RCC 7860 (cell line): ENCODE measurements at places on chromosomes 5 and 9.

DNA sequence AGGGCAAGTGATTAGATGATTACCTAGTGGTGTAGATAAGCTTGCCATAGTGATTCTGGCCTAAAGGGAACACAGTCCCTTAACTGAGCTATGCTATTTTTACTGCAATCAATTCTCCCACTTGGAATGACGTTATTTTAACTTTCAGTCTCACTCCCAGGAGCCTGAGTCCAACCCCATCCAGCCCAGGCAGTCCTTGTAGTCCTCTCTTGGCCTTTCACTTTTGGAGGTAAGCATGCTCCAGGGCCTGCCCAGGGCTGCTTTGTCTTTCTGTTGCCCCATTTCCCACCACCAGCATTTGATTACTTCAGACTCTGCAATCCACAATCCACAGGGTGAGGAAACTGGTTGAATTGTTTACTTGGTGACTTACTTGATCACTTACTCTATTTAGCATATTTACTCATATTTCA is 233.0 kb downstream of the CD180 start:
- no peak for DNase-seq

DNA sequence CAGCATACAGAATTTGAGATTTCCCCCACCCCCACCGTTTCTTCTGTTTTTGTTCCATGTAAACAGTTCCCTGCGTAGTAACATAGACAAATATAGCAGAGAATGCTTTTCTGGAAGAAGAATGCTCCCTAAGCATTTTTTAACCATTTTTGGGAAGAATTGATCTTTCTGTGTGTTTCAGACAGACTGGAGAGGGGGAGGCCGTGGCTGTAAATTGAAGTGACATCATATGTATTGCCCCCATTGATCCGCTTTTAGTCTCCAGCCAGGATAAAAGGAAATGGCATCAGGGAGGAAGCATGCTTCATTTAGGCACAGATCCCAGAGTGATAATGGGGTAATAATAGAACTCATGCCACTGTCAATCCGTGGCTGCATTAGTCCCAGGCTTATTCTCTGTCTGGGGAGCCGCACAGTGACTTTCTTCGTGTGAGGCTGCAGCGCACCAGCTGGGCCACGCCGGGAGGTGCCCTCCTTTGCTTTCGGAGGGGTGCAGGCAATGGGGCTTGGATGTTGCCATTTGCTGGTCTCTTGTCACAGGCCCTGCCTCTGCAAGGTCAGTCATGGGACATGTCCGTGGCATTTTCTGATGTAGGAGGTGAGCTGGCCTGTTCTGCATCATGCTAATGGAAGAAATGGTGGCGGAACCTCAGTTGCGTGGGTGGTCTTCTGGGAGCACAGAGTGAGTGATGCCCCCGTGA is 261.5 kb downstream of the FANCC start:
- no peak for DNase-seq

GRCh38 chr5:123086376-123087055 is 2.5 kb upstream of the PRDM6 start:
- no peak for DNase-seq

GRCh38 chr5:102778478-102778877 is 23.4 kb downstream of the PAM start:
- no peak for DNase-seq

DNA sequence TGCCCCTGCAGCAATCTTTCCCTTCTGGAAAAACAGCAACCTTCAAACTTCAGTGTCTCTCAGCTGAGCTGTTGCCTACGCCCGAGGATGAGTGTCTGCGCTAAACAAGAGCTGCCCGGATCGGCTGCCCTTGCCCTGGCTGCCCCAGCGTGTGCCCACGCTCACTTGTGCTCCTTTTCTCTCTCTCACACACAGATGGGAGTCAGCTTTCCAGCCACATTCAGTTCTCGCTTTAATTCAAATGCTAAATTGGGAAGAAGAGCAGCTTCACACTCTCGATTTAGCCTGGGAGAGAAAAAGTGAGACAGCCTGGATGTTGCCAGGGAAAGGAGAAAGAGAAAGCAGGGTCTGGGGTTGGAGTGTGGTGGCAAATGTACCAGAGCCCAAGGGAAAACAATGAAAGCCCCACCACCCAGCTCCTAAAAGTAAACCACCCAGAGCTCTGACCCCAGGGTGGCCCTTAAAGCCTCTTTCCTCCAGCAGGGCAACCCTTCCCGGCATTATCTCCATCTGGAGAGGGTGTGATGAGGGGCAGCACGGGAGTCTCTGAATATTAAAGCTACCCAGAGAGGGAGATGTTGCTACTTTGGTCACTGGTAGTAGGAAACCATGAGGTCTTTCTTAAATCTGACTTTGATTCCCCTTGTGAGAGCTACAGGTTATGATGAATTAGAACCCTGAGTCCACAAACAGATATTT is 9.9 kb upstream of the EGR1 start:
- no peak for DNase-seq

DNA sequence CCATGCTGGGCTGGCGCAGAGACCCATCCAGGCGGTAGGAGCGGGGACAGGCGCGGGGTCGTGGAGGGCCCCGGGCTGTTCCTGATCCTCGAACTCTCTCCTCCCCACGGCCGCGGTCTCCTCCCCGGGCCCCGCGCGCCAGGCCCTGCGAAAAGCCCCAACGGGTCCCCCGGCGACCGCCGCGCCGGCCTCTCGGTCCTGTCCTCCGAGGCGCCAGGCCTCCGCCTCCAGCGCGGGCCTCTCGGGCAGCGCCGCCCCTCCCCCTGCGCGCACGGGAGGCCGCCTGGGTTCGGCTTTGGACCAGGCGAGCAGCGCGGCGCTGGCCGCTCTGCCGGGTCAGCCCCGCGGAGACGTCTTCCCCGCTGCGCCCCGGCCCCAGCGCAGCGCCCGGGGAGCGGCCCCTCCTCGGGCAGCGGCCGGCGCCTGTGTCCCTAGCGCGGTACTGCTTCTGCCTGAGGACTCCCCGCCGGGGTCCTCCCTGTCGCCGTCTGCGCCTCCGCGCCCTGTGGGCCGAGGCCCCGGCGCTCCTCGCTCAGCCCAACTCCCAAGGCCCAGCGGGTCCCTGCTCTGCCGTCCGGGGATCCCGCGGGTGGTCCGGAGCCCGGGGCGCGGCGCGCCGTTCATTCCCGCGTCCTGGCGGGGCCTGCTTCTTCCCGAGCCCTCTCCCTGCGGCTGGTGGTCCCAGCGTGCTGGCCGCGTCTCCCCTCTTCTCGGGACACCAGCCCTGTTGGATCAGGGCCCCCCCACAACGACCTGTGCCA is 13.4 kb downstream of the COL23A1 start:
- DNase-seq = no peak

DNA sequence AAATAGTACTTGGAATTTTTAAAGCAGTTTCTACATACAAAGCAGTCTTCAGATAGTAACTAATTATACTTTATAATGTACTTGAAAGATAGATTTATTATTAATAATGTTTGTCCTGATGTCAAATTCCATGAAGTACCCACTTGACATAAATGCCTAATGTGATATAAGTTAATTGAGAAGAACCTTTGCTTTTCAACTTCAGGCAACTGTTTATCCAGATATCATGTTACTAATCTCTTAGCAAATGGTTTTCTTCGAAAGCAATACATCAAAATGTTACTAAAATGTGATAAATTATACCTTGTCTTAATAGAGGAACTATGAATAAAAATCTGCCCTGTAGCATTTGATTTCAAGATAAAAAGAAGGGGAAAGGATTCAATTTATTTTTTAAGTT is 146.8 kb upstream of the FBXL17 start:
- DNase-seq = no peak

DNA sequence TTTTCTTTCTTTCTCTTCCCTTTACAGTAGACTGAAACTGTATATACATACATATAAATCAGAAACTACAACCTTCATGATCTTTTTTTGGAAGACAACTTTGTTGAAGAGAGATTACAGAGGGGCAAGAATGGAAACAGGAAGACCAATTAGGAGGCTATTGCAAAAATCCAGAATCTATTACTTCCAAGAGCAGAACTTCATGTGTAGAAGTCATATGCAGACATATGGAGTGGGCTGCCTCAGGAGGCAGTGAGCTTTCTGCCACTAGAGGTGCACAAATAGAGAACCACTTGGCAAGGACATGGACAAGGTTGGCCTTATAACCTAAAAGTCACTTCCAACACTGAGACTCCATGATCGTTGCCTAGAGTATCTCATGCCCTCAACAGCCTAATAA is 157.8 kb upstream of the NR4A3 start:
- no peak for DNase-seq

GRCh38 chr5:169336242-169336641 is 35.3 kb upstream of the SLIT3 start:
- DNase-seq = no peak

GRCh38 chr5:146662229-146662628 is 146.2 kb upstream of the GPR151 start:
- peak; percentile 45 for DNase-seq

GRCh38 chr5:4572311-4573100 is 567.6 kb upstream of the ADAMTS16 start:
- DNase-seq = no peak

- no peak for DNase-seq
These were observed 297.8 kb upstream of the IRX1 start for GRCh38 chr5:3297853-3298252.

- no peak for DNase-seq
These were observed 138.8 kb downstream of the LRRC70 start for GRCh38 chr5:62717301-62717933.

- no peak for DNase-seq
These were observed 31.2 kb downstream of the PIK3R1 start for GRCh38 chr5:68246802-68247201.

- no peak for DNase-seq
These were observed 1032.8 kb upstream of the DMAC1 start for GRCh38 chr9:8832386-8832785.

- no peak for DNase-seq
These were observed 7.4 kb downstream of the GAPVD1 start for GRCh38 chr9:125269014-125269397.

GRCh38 chr5:21142791-21143190 is 1154.8 kb upstream of the CDH18 start:
- no peak for DNase-seq

DNA sequence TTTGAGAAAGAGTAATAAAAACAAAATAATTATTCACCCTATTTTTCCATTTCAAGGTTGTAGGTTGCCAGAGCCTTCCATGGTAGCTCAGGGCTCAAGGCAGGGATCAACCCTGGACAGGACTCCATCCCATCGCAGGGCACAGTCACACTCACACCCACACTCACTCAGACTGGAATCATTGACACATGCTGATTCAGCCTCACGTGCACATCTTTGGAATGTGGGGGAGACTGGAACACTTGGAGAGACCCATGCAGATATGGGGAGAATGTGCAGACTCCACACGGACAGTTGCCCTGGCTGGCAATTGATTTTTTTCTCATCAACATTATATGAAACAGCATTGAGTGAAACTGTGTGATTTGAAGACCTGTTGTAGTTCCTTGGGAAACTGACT is 234.1 kb downstream of the ADGRV1 start:
- DNase-seq = no peak
